ENCODE measurements at places on chromosomes 4 and X.

DNA sequence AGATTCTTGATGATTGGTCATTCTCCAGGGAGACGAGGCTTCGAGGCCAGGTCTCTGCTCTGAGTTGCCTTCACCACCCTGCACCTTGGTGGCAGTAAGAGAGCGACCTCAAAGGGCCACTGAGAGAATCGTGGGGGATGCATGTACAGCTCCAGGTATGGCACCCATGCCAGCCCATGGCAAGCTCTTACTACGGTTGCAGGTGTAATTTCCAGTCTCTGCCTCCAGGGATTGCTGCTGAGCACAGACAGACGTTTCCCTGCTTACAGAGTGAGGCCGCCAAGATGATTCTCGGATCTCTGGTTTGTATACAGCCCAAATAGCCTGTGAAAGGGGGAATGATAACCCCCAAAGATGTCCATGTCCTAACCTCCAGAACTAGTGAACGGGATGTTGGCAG, 16.3 kb upstream of the DRD5 start:
- peak; percentile 17 for DNase-seq

- peak; percentile 53 for DNase-seq
Observed at GRCh38 chr4:81631958-81632441, 160.3 kb upstream of the RASGEF1B start.

DNA sequence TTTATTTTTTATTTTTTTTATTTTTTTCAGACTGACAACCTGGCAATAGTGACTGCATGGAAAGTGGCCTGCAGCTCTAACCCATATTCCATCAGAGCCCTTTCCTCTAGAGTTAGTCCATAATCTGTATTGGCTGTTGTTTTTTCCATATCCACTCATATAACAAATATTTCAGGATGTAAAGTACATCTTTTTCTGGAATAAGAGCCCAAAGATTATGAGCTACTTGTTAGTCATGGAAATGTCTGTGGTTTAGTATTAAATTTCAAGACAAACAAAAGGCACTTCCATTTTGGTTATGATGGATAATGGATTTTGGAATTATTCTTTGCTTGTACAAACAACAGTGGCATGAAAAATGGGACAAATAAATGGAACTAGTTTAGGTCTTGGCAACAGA, 296.0 kb upstream of the HS3ST1 start:
- no peak for DNase-seq

DNA sequence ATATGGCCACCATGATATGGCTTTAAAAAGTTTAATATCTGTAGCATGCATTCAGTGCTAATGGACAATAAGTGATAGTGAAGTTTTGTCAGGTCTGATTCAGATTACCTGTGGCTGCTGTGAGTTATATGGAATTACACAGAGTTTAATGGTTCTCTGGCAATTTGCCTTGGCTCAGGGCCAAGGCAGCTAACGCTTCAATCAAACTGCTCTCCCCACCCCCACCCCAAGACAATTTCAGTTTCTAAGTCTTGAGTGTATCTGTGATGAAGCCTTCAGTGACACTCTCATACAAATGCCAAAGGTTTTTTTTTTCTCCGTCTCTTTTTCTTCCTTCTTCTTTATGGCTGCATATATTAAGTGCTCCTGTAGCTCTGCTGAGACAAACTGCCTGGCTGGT, 106.6 kb downstream of the SHROOM4 start:
- no peak for DNase-seq

DNA sequence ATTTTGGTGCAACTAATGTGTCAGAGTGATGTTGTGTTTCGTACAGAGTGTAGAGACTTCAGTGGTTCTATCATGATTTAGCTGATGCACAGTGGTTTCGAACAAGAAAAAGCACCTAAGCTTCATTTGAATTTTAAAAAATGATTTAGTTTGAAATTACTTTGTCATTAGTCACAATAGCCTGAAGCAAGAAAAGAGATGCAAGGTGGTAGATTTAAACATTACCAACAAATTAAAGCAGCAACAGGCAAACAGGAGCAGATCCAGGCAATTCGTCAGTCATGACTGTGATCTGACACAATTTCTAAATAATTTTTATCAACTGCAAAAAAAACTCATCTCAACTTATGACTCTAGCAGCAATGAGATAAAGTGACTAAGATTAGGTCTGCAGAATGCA, 24.6 kb upstream of the COX7B2 start:
- DNase-seq, result no peak

DNA sequence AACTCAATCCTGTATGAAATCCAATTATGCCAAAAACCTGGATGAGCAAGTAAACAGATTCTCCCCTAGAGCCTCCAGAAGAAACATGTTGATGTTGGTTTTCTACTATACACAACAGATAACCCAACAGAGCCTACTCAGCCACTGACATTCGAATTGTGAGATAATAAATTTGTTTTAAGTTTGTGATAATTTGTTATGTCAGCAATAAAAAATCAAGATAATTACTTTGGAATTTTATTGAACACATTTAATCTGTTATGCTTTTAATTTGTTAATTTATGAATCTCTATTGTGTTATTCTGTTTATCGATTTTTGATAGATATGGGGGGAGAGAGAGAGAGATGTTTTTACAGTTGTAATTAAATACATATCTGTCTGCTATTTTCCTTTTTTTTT, 1016.1 kb upstream of the PCDH7 start:
- DNase-seq, result no peak

GRCh38 chr4:89221167-89221867, 86.3 kb downstream of the GPRIN3 start:
- no peak for DNase-seq

DNA sequence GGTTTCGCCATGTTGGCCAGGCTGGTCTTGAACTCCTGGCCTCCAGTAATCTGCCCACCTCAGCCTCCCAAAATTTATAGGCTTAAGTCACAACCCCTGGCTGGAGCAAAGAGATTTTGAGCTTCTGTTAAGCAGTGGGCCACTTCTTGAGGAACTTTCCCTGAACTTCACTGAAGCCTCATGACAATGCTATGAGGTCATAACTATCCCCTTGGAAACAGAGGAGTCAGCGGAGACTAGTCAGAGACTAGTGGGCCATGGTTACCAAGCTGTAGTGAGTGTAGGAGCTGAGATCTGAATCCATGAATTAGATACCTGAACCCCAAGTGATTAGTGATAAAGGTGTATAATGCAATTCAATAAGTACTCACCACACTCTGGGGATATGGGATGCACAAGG, 145.1 kb upstream of the MSX1 start:
- no peak for DNase-seq

DNA sequence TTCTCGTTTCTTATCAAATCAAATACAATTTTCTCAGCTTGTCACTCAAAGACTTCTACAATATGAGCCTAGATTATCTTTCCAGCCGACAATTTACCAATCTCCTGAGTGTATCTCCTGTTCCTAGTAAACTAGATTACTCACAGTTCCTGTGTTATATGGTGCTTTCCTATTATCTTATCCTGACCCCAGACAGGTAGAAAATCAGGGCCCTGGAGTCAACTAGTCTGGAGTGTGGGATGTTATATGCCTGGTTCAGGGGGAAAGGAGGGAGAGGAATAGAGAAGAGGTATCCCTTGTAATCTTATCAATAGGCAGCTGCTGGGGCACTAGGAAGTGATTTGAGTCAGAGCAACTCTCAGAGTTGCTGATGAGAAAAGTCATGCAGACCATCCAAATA, 127.1 kb downstream of the SLC7A11 start:
- DNase-seq, result no peak

GRCh38 chrX:133980406-133980805, 5.0 kb downstream of the GPC3 start:
- DNase-seq, result no peak

GRCh38 chr4:80678413-80678812, 342.9 kb downstream of the CFAP299 start:
- DNase-seq, result no peak

GRCh38 chr4:152308951-152309350, 226.9 kb downstream of the FBXW7 start:
- no peak for DNase-seq

DNA sequence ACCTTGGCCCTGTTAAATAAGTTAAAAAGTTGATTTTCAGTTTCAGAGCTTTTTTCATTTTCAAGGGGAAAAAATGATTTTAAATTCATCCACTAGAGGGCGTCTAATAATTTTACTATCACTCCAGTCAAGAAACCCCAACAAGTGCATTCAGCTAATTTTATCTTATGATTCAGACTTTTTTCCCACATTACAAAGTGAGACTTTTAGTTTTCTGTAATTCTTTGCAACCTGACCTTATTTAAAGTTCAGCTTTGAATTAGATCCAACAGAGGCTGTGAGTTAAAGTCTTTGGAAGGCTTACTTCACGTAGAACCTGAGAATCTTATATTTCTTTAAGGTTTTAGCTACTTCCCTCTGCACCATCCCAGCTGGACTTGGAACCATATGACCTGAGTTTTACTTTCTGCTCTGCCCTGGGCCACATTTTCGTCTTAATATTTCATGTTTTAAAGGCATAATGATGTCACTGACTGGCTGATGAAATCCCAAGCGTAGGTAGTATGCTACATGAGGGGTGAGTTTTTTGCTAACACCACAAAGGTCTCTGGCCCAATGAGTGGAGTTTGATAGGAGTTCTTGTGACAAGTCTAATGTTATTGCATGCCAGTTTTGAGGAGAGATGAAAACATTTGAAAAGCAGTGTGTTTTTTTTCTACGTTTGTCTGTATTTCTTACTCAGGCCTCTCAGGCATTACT, 7.2 kb downstream of the GNRHR start:
- DNase-seq, result peak; percentile 39

DNA sequence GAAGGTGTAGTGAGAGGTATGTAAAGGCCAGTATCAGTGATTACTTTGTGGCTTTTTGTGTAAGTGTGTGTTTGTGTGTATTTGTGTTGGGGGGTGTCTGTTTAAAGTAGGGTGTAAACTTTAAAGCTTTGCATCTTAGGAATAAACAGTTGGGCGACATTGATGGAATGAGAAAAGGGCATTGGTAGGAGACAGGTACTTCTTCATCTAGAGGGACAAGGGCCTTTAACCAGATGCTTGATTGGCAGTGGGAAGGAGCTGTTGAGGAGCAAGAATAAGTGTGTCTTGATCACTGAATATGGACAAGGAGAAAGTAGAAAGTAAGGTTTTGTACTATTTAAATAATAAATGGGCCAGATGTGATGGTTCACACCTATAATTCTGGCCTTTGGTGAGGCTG, 48.8 kb downstream of the RAPGEF2 start:
- DNase-seq, result no peak

GRCh38 chrX:74431797-74432196, 10.5 kb downstream of the SLC16A2 start:
- DNase-seq, result no peak

- peak; percentile 44 for DNase-seq
Observed at GRCh38 chrX:68415316-68415715, 18.0 kb downstream of the OPHN1 start.

GRCh38 chr4:165953181-165953580, 80.1 kb downstream of the TLL1 start:
- DNase-seq, result no peak

DNA sequence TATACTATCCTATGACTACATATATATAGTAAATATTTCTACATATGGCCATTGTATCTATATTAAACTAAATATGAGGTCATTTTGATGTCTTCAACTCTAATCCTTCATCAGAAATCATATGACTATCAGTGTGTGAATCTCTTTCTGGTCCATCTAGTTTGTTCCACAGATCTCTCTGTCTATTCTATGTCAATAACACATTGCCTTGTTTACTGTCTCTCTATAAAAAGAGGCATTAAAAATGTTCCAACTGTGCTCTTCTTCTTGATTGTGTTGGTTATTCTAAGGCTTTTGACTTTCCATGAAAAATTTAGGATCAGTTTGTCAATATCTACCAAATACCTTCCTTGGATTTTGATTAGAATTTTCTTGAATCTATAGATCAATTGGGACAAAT, 338.3 kb upstream of the FSTL5 start:
- DNase-seq, result no peak

Measured in inflammatory macrophage treated with lipopolysaccharide for 1 hour (primary cell).